Stimulated activated CD4-positive, alpha-beta T cell treated with anti-CD3 and anti-CD28 coated beads, Interleukin-1b, Interleukin-23, amount 100 ng/mL, for 48 hours (primary cell): ENCODE measurements at places on chromosomes 2 and 18.

- DNase-seq: no peak
Measured at GRCh38 chr2:172342611-172343010, 84.8 kb upstream of the ITGA6 start.

DNA sequence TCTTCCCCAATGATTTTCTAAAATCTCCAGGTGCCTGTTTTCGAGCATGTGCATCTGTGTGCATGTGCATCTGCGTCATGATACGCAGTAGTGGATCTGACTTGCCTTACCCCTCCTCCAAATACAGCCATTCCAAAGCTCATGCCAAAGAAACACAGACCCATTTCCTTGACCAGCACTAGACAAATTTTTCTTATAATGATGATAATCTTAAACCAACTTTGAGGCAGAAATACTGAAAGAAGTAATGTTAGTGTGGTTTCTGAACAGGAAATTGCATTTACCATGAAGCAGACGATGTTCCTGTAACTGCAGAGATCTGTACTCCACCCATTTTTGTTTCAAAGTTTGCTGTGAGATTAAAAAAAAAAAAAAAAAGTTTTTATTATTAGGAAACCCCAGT lies 25.6 kb downstream of the CYTIP start:
- no peak for DNase-seq

DNA sequence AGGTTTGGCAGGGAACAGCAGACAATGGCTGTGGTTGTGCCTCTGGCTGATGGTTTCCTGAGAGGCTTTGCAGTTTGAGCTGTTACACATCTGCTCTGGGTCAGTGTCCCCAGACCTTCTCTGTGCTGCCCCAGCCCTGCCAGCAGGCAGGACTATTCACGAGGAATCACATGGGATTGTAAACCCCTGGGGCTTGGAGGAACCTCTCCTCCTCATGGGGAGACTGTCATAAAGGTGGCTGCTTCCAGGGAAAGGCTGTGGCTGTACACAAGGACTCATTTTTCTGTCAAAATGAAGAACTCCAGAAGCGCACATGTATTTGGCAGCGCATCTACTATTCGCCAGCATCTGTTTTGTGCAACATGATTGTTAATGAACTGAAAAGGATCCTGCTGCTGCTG lies 142.6 kb upstream of the CYP1B1 start:
- DNase-seq: no peak

DNA sequence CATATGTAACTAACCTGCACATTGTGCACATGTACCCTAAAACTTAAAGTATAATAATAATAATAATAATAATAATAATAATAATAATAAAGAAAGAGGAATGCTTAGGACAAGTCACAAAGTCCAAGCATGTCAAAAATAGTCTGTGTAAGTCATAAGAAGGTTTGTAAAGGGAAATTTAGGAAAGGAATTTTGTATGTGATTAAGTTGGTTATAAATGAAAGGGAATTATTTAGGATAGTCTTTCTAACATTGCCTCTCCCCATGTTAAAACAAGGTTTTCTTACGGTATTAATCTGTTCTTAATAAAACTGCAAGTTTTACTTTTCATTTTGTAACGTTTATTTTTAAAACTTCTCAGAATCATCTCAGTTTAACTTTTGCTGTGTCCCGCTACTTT lies 62.8 kb downstream of the SESTD1 start:
- DNase-seq: no peak

GRCh38 chr2:159446817-159447216 lies 160.3 kb upstream of the WDSUB1 start:
- no peak for DNase-seq

GRCh38 chr2:114700440-114700839 lies 258.0 kb downstream of the DPP10 start:
- no peak for DNase-seq

DNA sequence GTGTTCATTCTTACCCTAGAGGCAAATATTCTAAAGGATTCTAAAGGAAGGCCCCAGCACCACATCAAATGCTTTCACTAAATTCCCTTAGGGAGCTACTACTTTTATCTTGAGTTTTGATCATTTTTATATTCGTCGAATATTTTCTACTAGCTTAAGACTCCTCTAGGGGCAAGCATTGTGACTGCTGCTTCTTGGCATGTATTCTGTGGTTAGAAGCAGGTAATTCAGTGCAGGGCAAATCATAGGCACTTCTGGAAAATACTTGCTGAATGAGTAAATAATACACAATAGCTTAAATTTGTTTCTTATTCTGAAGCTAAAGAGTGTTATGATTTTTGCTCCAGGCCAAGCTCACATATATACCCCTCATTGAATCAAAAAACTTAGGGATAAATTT lies 136.4 kb downstream of the LRP2 start:
- no peak for DNase-seq

DNA sequence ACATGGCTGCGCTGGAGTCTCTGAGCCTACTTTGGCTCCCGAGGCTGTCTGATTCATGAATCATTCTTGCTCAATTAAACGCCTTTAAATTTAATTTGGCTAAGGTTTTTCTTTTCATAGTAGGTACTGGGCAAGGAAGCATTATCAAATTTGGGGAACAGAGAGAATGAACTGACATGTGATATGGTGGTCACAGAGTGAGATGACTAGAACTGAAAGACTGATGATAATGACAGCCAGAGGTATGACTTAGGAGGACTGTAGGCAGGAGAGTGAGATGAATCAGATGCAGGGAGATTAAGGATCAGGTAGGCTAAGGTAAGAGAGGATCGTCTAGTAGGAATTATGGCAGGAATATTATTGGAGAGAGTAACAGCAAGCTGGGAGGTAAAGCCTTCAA lies 40.9 kb upstream of the ST8SIA3 start:
- DNase-seq: no peak

DNA sequence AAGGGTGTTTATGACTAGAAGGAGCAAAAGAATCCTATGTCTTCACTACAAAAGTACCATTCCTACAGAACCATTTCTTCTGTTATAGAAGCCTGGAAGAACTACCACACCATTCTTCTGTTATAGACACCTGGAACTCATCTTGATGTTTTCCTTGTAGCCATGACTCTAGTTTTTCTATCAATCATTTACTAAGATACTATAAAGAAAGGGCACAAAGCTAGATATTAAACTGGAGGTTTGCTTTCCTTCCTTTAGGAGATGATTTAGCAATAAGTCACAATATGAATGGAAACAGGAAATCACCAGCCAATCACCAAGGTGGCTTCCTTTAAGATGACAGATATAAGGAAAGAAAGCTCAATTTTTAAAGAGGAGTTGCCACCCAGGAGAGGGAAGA lies 100.3 kb upstream of the NEUROD1 start:
- DNase-seq: no peak

DNA sequence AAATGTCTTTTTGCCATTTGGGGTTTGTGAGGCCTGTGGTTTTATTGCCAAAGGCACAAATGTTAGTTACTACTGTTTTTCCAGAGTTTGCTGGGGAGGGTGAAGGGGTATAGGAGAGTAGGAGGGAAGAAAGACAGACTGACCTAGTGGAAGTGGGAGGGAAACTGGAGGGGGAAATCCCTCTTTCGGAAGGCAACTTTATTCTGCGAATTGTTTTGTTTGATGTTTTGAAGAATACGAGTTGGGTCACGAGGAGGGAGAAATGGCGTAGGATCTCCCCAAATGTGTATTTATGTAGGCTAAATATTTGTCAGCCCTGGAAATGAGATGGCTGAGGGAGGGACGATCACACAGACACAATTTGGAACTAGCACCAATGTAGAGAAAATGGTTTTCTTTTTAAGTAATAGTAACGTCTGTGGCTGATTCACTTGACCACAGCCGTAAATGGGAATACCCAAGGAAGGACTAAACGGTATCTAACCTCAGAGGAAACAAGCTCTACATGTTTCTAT lies 172.3 kb downstream of the ICOS start:
- DNase-seq: peak; percentile 57

DNA sequence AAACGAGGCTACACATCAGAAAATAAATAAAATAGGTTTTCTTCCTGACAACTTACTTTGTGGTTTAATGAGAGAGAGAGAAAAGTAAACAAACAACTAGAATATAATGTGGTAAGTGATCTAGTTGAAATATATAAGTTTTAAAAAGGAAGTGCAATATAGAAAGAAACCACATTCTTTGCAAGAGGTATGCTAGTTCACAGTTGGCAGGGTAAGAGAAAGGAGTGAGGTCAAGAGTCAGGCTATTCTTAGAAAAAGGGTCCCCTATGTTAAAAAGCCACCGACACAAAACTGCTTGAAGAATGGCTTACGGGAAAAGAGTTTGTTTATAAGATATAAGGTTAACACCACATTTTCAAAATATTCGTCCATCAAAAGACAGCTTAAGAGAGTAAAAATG lies 462.1 kb downstream of the ERBB4 start:
- DNase-seq: no peak
